HCT116 (cell line): ENCODE measurements at places on chromosomes 5 and 9. TPM values are rescaled to one million over a fixed set of nuclear protein-coding genes. Genes with fewer than 3 reads are reported as not detected.

DNA sequence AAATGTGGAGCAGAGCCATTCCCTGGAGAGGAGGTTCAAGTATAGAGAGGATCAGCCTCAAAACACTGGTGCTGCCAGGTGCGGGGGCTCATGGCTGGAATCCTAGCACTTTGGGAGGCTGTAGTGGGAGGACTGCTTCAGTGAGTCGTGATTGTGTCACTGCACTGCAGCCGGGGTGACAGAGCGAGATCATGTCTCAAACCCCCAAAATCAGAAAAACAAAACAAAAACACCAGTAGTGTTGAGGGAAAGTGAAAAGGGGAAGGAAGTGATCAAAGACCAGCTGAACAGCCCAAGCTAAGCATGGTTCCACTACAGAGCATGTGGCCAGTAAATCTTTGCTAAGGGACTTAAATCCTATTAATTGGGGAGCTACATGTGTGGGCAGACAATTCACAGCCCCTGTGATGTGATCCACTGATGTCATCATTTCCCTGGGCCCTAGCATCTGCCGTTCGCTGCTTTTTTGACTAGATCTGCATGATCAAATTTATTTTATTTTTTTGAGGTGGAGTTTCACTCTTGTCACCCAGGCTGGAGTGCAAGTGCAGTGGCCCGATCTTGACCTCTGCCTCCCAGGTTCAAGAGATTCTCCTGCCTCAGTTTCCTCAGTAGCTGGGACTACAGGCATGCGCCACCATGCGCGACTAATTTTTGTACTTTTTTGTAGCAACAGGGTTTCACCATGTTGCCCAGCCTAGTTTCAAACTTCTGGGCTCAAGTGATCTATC lies 2.7 kb upstream of the PCBD2 start:
- DNase-seq, result no peak
- H3K36me3 ChIP-seq, result no peaks in the 10 kb centered on the region
- H3K4me1 ChIP-seq, result peaks cover 14% of the 10 kb centered on the region

DNA sequence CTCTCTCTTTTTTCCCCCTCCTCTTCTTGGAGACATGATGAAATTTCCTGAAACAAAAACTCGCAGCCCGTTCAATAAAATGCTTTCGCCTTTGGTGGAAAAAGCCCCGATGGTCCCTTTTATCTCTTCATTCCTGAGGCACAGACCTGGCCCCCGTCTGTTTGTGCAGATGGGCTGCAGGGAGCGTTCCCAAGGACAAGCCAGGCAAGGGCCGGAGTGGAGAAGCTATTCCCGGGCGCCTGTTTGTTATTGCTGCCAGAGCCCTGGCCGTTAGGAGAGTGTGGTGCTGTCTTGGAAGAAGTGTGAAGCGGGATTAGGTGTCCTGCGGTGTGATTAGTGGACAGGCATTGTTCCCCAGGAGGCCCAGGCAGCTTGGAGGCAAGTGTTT lies 71.9 kb downstream of the SMIM23 start:
- no peak for DNase-seq
- no peaks in the 10 kb centered on the region for H3K36me3 ChIP-seq
- no peaks in the 10 kb centered on the region for H3K27me3 ChIP-seq

FBXW2 gene
- 59.6 TPM for total RNA-seq

- DNase-seq, result peak; percentile 16
- H3K27me3 ChIP-seq, result no peaks in the 10 kb centered on the region
- no peaks in the 10 kb centered on the region for H3K36me3 ChIP-seq
- H3K4me3 ChIP-seq, result no peak overlapping the region
- no peaks in the 10 kb centered on the region for H3K4me1 ChIP-seq
Observed at GRCh38 chr5:43110606-43111170, 10.0 kb upstream of the ZNF131 start.

GRCh38 chr9:14326264-14326826 lies 12.4 kb upstream of the NFIB start:
- DNase-seq, result no peak
- H3K36me3 ChIP-seq, result no peaks in the 10 kb centered on the region
- no peaks in the 10 kb centered on the region for H3K27me3 ChIP-seq
- H3K4me3 ChIP-seq, result no peak overlapping the region
